ENCODE measurements at places on chromosomes 6 and 20.

- DNase-seq: no peak
Measured at GRCh38 chr20:38303908-38304379, at the start of gene BPI. Gene BPI (plus strand): TSS chr20:38304156. CDS start chr20:38304224, 68 bp downstream.

GRCh38 chr20:62900692-62901584 lies 25.4 kb downstream of the DIDO1 start:
- no peak for DNase-seq

DNA sequence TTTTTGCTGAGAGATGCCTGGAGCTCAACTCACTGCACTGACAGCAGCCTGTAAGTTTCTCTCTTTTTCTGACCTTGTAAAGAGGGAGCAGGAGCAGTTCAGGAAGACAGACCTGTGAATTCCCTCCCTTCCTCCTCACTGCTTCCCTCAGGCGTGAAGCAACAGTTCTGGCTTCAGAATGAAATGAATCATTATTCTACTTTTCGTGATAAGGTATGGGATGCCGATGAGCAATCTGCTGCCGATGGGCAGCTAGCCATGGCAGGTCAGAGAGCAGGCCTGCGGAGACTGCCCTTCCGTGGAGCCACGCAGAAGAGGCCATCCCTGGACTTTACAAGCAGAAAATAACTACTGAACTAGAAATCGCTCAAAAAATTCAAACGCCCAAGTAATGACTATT lies 426.5 kb upstream of the RNF217 start:
- no peak for DNase-seq

DNA sequence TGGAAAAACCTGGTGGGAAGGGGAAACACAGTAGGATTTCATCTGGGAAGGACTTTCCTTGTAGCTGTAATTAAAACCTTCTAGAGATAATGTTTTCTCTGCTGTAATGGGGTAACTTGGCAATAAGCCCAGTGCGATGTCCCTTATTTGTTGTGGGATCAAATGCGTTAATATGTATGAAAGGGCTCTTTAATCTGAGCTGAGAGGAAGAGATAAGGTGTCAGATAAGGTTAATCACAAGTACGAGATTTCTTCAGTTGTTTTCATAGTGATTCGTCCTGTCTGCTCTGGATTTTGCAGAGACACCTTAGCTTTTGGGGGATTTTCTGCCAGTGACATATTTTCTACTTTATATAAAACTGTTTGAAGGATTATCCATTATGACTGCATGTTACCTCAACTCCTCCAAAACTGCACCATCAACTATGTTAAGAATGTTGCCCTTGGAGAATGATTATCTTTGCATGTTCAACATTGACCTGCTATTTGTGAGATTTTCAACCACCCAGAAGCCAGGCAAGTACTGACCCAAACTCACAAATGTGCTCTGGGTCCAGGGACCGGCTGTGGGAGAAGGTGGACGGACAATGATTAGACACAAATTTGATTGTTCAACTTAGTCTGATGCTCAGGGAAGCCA lies 21.2 kb upstream of the ELOVL5 start:
- no peak for DNase-seq

- no peak for DNase-seq
Measured at GRCh38 chr6:3610206-3610605, 141.3 kb downstream of the PXDC1 start.

- DNase-seq: no peak
Measured at GRCh38 chr6:148325316-148326068, 17.1 kb upstream of the SASH1 start.

GRCh38 chr20:63482021-63482587 lies 9.6 kb upstream of the KCNQ2 start:
- no peak for DNase-seq

DNA sequence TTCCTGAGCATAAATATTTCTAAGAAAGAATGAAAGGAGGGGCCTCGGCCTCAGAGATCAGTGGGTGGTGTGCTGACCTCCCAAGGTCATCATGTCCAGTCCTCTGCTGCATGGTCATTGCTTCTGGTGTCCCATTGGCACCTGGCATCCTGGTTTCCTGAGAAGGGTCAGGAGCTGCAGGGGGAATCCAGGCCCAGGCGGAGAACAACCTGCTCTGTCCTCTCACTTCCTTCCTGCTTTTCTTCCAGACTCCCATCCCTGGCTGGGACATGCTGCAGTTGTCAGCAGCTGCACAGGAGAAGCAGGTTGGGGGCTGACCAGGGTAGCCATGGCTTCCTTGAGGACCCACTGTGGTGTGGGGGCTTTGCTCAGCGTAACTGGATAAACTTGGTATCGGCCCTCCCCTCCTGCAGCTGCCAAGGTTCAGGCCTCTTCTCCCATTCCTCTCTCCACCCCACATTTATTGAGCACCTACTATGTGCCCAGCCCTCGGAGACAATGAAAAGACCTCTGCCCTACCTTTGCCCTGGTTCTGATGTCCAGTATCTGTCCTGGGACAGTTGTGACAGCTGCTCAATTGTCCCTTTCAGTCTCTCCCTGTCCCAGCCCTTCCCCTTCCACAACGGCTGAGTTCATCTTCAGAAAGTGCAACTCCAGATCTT lies 155.2 kb downstream of the CEBPB start:
- no peak for DNase-seq

DNA sequence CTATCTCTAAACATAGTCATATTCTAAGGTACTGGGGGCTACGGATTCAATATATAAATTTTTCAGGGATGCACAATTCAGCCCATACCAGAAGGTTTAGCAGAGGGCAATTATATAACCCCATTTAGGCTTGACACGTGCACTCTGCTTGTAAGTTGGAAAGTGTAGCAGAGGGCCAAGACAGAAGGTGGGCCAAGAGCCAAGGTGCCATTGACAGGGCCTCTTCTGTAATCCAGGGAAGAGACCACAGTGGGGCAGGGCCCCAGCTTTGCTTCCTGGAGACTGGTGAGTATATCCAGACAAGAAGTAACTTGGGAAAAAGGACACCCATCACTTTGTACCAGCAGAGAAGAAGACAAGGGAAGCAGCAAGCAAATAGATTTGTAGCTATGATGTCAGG lies 672.4 kb upstream of the MARCKS start:
- no peak for DNase-seq

DNA sequence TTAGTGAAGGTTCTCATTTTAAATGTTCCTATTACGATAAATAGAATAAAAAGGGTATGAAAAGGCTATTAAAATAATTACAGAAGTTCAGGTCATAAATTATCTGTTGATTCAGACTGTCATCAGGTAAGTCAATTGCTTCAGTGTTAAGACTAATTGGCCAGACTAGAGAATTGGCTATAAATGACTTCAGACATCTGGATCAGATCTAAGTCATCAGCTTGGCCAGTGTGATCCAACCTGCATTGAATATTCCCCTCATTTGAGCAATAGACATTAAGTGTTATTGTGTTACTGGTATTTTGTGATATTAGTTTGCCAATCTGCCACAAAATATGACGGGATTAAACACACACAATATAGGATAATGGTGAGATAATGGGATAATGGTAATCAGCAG lies 377.6 kb upstream of the CITED2 start:
- DNase-seq: no peak

- no peak for DNase-seq
Measured at GRCh38 chr20:19072988-19073387, 139.5 kb upstream of the SLC24A3 start.

DNA sequence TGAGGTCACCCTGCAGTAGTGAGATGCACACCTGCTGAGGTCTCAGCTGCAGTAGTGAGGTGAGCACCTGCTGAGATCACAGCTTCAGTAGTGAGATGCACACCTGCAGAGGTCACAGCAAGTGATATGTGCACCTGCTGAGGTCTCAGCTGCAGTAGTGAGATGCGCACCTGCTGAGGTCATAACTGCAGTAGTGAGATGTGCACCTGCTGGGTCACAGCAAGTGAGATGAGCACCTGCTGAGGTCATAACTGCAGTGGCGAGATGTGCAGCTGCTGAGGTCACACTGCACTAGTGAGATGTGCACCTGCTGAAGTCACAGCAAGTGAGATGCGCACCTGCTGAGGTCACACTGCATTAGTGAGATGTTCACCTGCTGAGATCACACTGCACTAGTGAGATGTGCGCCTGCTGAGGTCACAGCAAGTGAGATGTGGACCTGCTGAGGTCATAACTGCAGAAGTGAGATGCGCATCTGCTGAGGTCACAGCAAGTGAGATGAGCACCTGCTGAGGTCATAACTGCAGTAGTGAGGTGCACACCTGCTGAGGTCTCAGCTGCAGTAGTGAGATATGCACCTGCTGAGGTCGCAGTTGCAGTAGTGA lies 20.8 kb downstream of the ZDHHC14 start:
- DNase-seq: no peak

DNA sequence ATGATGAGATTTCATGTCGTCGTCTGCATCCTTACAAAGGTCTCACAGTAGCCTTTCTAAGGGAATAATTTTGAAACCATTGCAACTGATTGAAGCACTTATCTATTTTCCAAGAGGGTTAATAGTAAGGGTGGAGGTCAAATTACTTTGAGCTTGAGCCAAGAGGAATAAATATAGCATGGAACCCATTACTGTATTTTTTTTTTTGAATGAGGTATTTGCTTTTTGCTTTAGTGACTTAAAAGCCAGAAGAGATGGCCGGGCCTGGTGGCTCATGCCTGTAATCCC lies 78.3 kb downstream of the SCAND1 start:
- DNase-seq: no peak

DNA sequence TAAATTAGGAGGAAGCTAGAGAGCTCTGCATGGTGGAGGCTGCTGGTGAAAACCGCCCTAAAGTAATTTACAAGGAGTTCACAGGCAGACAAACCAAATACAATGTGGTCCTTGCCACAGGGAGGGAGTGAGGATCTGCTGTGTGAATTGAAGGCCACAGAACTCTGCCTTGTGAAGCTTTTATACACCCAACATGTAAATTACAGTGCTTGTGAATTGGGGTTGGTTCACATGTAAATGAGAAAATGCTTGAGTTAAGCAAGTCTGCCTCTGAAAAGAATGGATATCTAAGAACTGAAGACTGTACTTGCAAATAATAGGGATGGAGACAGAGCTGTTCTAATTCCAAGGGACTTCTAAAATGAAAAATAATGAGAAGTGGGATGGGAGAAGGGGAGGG lies 194.2 kb downstream of the SLC35F1 start:
- no peak for DNase-seq

DNA sequence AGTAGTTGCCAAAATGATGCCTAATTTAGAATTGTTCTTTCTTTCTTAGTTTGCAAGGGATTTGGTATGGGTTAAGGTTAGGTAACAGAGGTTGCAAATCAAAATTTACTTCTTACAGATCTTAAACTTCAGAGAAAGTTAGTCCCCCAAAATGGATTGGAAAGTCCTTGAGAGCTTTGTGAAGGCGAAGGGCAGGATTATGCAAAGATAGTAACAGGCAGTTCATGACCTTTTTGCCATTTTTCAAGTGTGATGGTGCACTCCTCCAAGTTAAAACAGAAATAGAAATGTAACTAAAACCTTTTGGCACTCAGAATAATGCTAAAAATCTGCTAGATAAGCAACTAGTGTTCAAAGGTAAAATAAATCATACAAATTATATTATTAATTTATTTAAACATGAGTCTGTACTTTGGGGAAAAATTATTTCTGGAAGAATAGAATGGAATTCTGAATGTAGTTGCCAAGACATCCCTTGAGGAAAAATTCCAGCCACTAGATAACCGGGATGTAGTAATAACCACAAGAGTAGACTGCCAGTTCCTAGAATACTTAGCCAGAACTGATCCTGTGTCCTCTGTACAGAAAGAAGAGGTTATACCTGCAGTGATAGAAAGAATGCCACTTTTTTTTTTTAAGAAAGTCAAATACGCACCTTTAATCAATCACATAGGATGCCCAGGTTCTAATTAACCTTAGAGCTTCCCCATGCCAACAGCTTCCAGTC lies 31.8 kb upstream of the DAAM2 start:
- no peak for DNase-seq

DNA sequence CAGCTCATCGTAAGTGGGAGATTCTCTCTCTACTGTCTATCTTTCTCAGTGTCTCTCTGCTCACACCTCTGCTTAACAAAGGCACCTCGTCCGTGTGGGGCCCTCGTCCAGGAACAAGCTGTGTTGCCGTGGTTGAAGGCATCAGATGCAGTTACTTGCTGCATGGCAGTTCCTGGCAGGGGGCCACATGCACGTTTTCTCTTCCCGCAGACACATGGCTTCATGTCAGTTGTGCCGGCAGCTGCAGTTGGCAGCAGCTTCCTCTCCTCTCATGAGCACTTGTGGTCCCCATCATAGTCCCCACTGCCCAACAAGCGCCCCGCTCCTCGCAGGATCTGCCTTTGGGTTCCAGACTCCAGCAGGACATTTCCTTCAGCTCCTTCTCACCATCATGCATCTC lies 7.1 kb upstream of the AFDN start:
- DNase-seq: no peak

- DNase-seq: no peak
Measured at GRCh38 chr6:77468939-77469338, 5.6 kb upstream of the HTR1B start.

- no peak for DNase-seq
Measured at GRCh38 chr6:30615958-30616810, 859 bp downstream of the PPP1R10 start.

GRCh38 chr6:41502566-41502916 lies 43.6 kb upstream of the FOXP4 start:
- DNase-seq: no peak

GRCh38 chr6:118042855-118043254 lies 135.8 kb downstream of the SLC35F1 start:
- DNase-seq: no peak

GRCh38 chr6:68039641-68040311 lies 595.3 kb upstream of the ADGRB3 start:
- DNase-seq: no peak

- no peak for DNase-seq
Measured at GRCh38 chr20:37669773-37670236, 24.0 kb upstream of the CTNNBL1 start.

GRCh38 chr20:17939622-17940223 lies 28.9 kb downstream of the SNX5 start:
- DNase-seq: no peak

GRCh38 chr20:7856756-7857155 lies 83.5 kb downstream of the HAO1 start:
- no peak for DNase-seq

DNA sequence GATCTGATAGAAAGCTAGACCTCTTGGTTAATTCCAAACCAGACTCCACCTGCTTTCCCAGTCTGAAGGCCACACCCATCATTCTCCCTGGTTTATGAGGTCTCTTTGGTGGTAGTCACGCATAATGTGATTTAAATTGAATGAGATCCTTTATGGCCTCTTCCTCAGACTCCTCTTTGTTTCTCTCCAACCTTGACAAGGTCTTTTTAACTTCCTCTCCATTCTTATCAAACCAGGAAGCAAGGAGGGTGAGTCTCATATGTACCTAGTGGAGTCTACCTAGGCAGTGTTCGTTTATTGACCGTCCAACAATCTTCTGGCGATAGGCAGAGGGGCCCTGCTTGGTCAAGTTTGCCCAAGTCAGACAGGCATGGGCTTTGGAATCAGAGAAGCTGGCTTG lies 184.2 kb upstream of the LAMP5 start:
- no peak for DNase-seq

Measured in cortex of kidney (tissue), 1 donor.